ENCODE measurements at places on chromosomes 3 and 15. TPM values are rescaled to one million over a fixed set of nuclear protein-coding genes. Genes with fewer than 3 reads are reported as not detected.

CDCP1 gene
- total RNA-seq = 20.1 TPM

SERINC4 gene
- not detected for total RNA-seq

TP63 gene
- 0.31 TPM for total RNA-seq

EIF4A2 gene
- total RNA-seq = 490 TPM

GPR156 gene
- total RNA-seq = 0.46 TPM

NME9 gene
- under 0.01 TPM for total RNA-seq

FAM3D gene
- total RNA-seq = not detected

C15orf62 gene
- total RNA-seq = not detected

ARL14 gene
- not detected for total RNA-seq

MCTP2 gene
- total RNA-seq = 13.8 TPM

CNTN4 gene
- not detected for total RNA-seq

IRAK2 gene
- 0.93 TPM for total RNA-seq

ADIPOQ gene
- not detected for total RNA-seq
